Brain pericyte (primary cell): ENCODE measurements at places on chromosomes 2 and 18.

DNA sequence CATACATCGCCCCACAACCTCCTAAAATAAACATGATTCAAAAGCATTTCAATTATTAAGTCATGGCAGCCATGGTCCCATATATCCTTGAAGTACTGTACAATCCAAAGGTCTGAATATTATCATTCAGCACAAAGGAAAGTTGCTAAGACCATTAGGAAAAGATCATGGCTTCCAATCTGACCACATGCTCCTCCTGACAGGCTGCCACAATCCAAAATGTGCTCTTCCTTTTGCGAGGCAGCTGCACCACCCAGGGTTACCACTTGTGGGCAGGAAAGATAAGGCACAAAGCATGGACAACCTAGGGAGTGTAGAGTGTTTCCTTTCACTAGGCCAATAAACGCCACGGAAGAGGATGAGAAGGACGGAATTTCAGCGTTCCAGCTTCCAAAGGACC lies 5.4 kb downstream of the BOLA3 start:
- no peak for DNase-seq

DNA sequence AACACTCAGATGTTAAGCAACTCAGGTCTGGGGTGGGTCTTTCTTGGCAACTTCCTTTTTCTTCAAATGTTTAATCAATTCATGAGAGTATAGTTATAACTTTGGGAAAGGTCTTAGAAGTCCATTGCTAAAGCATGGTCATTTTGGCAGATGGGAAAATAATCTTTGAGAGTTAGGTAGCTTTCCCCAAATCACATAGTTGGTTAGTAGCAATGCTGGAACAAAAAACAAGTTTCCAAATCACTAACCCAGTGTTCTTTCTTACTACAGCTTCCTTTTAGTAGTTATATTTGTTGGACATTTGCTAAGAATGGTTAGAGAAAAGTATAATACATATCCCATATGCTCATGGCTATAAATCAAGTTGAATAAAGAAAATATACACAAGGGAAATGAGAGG lies 185.2 kb upstream of the SLC14A2 start:
- DNase-seq: no peak

GRCh38 chr2:16578081-16578480 lies 87.6 kb downstream of the CYRIA start:
- no peak for DNase-seq

GRCh38 chr2:26864226-26864625 lies 16.3 kb downstream of the DPYSL5 start:
- no peak for DNase-seq

GRCh38 chr18:5073026-5073944 lies 123.8 kb downstream of the AKAIN1 start:
- DNase-seq: no peak

GRCh38 chr2:54306556-54306955 lies 50.5 kb upstream of the TSPYL6 start:
- DNase-seq: no peak

- no peak for DNase-seq
Observed at GRCh38 chr2:214365549-214365948, 45.3 kb upstream of the VWC2L start.

DNA sequence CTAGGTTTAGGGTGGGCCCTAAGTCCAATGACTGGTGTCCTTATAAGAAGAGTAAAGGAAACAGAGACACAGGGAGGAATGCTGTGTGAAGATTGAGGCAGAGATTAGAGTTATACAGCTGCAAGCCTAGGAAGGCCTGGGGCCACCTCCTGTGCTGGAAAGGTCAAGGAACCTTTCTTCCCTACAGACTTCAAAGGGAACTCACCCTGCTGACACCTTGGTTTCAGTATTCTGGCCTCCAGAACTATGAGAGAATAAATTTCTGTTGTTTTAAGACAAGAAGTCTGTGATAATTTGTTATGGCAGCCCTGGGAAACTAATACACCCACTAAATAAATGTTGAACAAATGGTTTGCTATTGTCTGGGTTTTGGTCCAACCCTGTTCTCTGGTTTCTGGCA lies 102.3 kb upstream of the NEUROD1 start:
- DNase-seq: no peak

DNA sequence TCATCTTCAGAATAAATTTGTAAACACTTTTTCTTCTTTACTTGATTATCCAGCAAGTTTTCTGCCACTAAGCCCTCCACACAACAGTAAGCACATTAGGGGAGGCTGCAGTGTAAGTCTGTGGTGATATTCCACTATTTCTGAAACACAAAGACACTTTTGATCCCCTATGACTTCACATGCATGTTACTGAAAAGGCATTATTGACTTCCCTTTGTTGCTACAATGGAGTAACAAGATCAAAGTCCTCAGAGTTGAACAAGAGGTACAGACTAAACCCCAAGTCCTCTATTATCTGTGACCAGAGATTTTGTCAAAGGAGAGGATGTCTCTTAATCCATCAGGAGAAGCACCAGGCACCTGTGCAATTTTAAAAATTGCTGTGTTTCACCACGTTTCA lies 157.9 kb downstream of the CD226 start:
- DNase-seq: no peak

GRCh38 chr2:131425231-131425941 lies 50.5 kb upstream of the TUBA3D start:
- no peak for DNase-seq

- DNase-seq: no peak
Observed at GRCh38 chr2:150778828-150779227, 291.4 kb upstream of the RND3 start.

DNA sequence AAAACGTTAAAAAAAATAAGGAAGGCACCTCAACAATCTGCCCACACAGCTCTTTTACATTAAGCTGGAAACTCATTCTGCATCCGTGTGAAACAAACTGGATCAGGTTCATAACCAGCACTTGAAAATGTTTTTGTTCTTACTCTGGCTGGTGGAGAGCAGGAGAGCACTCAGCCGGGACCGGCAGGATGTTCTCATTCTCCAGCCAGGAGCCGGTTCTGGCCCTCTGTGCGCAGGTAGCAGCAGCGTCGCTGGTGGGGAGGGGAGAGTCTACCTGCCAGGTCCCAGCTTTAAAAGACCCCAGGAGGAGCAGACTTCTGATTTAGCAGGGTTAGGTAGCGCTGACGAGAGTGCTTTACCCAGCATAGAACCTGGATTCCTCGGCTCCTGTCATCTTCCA lies 834.9 kb upstream of the SALL3 start:
- DNase-seq: no peak

- no peak for DNase-seq
Observed at GRCh38 chr2:64601034-64601754, 52.5 kb downstream of the SERTAD2 start.

DNA sequence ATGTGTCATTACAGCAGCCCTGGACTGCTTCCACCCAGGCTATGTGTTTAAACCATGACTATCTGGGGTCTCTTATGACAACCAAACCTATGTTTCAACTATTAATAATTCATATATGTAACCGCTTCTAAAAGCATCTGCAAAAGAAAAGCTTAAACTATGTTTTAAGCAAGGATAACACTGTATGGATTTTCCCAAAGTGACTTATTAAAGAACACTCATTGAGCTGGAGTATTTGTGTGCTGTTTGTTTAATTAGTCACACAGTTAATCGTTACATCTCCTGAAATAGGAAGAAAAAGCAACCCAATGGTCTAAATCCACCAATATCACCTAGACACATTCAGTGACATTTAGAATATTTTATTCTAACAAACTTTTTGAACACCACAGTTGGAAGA lies 51.3 kb downstream of the TMEM163 start:
- DNase-seq: no peak

DNA sequence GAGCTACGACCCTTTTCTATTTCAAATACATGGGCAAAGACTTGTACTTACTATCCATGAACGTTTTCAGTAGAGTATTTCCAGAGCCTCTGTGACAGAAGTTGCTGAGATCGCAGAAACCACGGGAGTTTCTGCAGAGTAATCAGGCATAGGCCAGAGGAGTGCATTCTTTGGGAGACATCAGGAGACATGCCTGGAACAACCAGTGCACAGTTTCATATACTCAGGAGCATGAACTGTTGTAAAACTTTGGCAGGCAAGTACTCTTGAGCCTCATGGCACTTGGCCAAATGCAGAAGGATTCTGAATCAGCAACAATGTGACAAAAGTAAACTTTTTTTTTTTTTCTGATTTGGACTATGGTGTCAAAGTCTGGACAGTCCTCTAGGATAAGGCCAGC lies 307.1 kb downstream of the GRB14 start:
- DNase-seq: peak; percentile 5

GRCh38 chr2:20543469-20544152 lies 96.7 kb downstream of the RHOB start:
- DNase-seq: peak; percentile 63

GRCh38 chr2:44753552-44754285 lies 187.8 kb upstream of the SIX3 start:
- DNase-seq: no peak

DNA sequence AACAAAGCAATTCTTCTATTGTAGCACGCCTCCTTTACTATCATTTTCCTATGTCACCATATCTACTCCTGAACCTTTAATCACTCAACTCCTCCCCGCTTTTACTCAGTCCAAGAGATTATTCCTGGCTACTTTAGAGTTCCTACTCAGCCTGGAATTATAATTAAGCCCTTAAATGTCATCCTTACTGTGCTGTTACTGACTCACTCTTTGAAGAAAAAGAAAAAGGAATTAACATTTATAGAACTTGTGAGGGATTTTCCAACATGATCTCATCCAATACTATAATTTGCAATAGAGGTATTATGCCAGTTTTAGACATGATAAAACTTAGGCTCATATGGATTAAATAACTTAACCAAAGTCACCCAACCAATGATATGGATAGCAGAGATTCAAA lies 61.7 kb downstream of the CCDC88A start:
- no peak for DNase-seq
